ENCODE measurements at places on chromosomes 16 and 17.
A peak's percentile ranks its signal among the peaks of the same experiment; 100 is the strongest.

DNA sequence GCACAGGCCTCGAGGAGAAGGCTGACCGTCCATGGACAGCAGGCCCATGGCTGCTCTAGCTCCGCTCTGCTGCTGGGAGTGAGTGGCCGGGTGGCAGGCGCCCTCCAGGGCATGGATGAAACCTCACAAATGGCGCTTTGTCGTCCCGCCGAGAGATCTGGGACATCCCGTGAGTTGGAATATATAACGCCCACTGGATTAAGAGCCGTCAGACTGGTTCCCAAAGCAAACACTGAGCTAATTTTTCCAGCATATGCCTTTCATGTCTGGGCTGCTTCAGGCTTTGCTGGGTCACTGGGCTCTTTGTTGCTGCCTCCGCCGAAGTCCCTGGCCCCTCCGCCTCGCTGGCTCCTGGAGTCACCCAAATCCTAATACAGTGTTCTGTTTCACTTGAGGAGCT, 266.3 kb downstream of the FOXL1 start:
- no peak for DNase-seq

DNA sequence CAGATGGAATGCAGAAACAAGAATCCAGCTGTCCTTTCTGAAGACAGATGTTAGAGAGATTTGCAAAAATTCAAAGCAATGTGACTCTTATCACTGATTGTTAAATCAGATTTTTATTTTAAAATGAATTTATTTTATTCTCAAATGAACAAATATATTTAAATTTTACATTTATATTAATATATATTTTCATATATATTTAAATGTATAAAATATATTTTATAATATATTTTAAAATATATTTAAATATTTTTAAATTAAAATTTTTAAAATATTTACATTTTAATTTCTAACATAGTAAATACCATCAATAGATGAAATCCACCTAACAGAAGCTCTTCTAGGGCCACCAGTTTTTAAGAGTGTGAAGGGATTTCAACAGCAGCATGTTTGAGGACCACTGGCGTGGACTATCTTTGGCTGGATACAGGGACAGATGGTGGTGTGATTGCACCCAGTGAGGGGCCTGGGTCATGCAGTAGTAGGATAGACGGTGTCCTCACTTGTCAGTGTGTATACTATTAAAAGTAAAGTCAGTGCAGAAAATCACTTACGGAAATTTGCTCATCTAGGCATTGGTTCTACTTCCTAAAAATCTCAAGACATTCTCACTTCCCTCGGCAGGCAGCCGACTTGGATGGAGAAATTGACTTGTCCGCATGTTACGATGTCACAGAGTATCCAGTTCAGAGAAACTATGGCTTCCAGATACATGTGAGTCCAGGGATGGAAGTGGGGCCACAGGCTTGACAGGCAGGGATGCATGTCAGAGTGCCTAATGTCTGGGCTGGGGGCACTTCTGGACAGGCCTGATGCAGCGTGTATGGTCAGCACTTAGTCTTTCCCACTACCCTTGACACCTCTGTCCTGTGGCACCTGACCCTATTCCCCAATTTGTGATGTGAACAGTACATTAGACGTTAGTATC, 56.3 kb downstream of the PLD6 start:
- DNase-seq, result no peak

DNA sequence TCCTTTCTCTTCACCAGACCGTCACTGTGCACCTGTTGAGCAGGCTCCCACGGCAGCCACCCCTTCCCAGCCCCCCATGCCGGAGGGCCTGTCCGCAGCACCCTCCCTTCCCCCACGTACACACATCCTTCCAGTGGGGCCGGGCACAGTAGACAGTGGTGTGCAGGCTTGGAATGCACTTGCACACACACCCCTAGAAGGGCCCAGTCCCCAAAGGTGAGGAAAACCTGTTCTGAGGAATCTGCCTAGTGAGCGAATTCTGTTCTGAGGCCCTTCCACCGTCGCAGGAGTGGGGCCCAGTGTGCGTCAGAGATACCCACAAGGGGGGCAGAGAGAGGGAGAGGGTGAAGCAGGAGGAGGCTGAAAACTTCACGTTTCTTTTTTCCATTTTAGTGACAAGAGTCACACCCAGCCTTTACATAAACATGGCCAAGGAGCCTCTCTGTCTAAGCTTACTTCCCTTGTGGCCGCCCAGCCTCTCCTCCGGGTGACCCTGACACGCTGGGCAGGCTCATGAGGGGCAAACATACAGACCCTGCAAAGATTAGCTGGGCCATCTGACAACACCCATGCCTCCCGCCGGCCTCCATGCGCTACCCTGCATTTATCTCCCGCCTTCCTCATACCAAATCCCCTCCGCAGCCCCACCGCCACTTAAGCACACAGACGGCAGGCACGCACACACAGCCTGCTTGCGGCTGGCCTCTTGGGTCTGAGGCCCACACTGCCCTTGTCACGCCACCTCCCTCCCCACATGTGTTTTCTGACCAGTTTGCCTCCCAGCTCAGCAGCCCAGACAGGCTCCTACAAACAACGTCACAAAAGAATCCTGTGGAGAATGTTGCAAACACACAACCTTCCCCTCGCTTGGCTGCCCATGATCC, 1.8 kb downstream of the ZBTB4 start:
- DNase-seq, result no peak

DNA sequence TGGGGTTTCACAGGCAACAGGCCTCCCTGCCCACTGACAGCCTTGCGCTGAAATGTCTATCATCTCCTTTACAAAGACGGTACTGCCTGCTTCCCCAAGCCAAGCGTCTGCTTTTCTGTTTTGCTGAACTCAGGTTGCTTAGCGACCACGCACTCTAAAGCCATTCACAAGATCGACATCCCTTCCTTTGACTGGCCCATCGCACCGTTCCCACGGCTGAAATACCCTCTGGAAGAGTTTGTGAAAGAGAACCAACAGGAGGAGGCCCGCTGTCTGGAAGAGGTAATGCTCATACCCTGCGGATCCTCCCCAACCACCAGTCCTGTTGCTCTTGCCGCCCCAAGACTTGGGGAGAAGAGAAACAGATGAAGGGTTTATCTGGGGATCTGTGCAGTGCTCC, 28.7 kb downstream of the TMEM186 start:
- no peak for DNase-seq

- DNase-seq, result no peak
Measured at GRCh38 chr16:57575468-57576277, 33.2 kb downstream of the ADGRG5 start.

GRCh38 chr17:72167593-72167992, 46.8 kb downstream of the SOX9 start:
- DNase-seq, result no peak

DNA sequence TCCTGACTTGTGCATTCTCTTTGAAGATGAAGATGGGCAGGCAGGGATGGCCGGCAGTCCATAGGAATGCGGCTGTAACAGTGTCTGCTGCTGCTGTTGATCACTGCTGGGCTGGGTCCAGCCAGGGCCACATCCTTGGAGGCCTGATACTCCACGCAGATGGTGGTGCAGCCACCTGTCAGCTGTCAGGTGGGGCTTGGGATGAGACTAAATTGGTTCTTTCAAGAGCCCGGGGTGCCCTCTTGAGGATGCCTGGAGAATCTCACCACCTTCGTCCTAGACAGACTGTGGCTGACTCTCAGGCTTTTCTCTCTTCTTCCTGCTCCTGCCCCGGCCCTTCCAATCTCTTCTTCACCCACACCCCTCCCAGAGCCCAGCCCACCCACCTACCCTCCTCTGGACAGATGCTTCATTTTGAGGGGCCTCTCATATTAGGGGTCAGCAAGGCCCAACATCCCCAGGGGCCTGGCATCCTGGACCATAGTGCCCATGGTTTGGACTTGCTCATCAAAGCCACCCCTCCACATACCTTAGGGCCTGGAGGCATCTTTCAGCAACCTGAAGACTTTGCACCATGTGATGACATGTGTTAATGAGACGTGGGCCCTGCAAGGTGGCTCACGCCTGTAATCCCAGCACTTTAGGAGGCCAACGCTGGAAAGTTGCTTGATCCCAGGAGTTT, 19.1 kb downstream of the OSBPL7 start:
- DNase-seq, result peak; percentile 79

- DNase-seq, result no peak
Measured at GRCh38 chr17:19360772-19361171, 1.8 kb downstream of the B9D1 start.

DNA sequence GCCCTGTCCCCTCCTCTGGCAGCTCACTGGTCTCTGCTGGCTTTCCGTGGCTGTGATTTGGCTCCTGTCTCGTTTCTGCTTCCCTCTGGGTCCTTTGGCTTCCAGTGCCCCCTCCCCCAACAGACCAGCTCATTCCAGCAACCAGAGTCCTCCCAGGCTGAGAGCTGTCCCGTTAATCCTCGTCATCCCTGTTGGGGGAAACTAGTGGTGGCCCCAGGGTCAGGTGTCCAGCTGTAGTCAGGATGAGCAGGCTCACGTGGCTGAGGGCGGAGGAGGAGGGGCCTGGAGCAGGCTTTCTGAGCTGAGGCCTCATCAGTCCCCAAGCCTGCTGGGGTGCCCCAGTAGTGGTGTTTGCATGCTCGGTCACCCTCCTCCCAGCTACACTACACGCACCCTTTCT, 10.7 kb upstream of the CBX4 start:
- no peak for DNase-seq

DNA sequence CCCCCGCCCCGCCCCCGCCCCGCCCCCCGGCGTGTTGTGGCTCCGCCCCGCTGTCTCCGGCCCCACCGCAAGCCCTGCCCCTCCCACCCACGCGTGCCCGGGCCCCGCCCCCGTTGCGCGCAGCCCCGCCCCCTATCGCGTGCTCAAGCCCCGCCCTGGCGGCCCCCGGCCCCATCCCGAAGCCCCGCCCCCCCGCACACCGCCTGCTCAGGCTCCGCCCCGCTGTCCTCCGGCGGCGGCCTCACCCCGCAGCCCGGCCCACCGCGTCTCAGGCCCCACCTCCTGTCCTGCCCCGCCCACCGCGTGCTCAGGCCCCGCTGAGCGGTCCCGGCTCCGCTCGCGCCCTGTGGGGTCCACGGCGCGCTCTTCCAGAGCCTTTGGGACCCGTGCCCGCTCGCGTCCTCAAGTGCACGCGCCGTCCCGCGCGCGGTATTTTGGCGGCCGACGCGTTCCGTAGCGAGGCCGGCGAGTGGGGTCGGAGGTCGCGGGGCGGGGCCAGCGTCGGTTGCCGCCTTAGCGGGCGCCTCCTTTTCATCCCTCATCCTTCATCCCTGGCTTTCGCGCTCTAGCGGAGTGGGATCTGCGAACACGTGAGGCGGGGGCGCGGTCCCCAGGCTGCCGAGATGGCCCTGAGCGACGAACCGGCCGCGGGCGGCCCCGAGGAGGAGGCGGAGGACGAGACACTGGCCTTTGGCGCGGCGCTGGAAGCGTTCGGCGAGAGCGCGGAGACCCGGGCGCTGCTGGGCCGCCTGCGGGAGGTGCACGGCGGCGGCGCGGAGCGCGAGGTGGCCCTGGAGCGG, at the start of gene TBCD:
TSS of gene TBCD (plus strand) at position 495 of the 800 bp plus-strand sequence. CDS start at position 624, 129 bp downstream.
- peak; percentile 89 for DNase-seq

- DNase-seq, result no peak
Measured at GRCh38 chr17:49247944-49248343, 17.4 kb upstream of the PHOSPHO1 start.

DNA sequence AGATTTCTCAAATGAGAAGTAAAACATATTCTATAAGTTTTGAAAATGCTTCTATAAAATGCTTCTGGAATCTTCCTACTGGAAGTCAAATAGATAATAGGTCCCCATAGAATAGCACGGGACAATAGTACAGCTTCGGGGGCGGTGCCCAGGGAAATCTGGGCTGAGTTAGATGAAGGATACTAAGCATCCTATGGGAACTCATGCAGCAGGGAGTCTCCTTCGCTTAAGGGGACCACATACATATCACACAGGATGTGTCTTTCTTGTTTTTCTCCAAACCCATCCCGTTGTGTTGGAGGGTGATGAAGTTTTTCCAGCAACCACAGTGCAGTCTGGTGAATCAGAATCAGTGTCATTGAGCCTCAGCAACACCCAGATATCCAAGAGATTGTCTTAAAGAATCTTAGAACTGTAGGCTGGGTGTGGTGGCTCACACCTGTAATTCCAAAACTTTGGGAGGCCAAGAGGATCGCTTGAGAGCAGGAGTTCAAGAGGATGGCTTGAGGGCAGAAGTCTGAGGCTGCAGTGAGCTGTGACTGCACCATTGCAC, 84.2 kb downstream of the PITPNC1 start:
- DNase-seq, result no peak

DNA sequence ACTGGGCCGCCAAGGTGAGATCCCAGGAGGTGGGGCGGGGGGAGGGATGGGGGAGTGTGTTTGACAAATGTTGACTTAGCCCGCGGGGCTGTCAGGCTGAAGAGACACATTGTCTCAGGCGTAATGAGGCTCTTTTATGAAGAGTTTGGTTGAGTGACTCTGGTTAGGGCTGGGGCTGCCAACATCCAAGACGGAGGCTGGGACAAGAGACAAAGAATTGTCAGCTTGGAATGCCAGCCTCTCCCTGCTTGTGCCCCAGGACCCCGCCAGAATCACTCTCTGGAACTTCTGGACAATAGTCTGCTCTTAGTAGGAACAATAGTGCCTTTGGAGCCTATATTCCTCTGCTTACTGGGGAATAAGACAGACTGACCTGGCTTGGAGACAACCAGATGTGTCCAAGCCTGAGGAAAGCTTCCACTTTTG, 24.0 kb downstream of the PCTP start:
- peak; percentile 23 for DNase-seq

DNA sequence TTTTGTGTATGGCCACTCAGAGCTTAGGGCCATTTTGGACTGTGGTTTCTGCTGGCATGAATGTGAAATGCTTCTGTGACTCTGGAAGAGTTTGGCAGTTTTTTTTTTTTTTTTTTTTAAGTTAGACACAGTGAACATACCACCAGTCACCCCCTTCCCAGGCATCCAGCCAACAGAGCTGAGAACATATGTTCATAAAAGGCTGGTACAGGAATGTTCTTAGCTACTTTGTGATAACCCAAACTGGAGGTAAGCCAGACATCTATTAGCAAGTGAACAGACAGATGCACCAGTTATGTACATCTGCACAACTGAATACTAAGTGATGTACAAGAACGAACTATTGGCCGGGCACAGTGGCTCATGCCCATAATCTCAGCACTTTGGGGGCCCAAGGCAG, 92.7 kb downstream of the ABCC1 start:
- DNase-seq, result no peak

DNA sequence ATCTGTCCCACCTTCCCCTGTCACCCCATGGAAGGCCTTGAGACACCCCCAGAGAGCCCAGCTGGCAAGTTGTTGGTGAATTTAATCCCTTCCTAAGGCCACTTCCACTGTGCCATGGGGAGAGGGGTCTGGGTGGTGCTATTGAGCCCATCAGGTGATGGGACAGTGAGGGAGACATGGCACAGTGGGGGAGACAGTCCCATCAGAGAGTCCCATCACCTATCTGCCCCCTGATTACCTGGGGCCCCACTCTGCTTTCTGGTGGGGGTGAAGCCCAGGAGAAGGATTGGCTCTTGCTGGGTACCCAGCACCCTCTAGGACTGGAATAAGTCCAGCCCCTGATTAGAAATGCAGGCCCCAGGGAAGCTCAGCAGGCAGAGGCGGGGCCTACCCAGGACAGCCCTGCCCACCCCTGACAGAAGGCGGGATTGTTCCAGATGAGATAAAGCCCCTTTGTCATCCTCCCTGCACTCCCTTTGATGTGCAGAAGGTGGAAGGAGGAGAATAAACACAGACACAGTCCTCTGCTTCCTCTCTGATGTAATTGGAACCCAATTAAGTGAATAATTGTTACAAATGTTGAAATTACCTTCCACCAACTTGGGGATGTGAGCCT, 18.9 kb downstream of the TMEM132E start:
- no peak for DNase-seq

- no peak for DNase-seq
Measured at GRCh38 chr16:25823891-25824290, 132.1 kb downstream of the HS3ST4 start.

- no peak for DNase-seq
Measured at GRCh38 chr16:25835126-25835525, 143.4 kb downstream of the HS3ST4 start.

All from NCI-H2081 (cell line).